ENCODE measurements at places on chromosomes 5 and 9. TPM values are rescaled to one million over a fixed set of nuclear protein-coding genes. Genes with fewer than 3 reads are reported as not detected.
A peak's percentile ranks its signal among the peaks of the same experiment; 100 is the strongest.

GRCh38 chr5:73280821-73281746, 108.1 kb downstream of the TMEM174 start:
- DNase-seq: no peak

- DNase-seq: no peak
These were observed 451.6 kb downstream of the CDH18 start for GRCh38 chr5:19536387-19536786.

GRCh38 chr5:157085930-157086329, 22.9 kb downstream of the HAVCR2 start:
- DNase-seq: no peak

- no peak for DNase-seq
These were observed 66.5 kb downstream of the MARCHF3 start for GRCh38 chr5:126963822-126964375.

DNA sequence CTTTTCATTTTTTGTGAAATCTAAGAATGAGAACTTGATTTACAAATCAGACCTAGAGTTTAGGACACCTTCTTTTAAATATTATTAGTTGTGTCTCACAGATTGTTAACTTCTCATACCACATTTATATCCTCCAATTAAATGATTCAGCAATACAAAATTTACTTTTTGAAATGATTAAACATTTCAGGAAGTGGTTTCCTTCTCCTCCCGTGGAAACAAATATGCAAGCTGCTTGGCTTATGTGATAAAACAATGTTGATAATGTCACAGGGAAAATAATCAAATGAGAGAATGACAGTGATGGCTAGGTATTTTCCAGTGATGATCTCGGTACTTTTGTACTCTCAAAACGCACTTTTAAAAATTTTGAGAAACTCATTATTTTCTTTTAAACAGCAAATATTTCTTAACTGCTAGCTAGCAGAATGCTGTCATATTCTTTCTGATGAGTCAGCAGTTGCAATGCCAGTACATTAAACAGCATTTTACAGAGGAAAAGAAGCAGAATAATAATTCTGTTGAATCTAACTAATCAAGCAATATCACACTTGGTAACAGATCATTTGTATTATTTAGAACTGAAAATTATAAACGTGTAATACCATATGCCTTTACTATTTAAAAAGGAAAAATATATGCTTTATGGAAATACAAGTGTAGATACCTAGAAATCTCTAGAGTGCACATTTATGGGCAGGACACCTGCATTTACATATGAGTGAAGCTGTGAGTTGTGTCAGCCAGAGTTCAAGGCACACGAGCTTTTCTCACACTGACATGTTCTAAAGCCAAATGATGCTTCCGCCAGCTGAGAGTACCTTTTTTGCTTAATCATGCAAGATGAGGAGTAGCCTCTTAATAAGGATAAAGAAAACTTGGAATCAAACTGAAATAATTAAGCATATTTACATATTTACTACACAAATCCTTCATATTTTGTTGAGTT, 53.6 kb upstream of the CDH18 start:
- no peak for DNase-seq

GRCh38 chr5:153905219-153905618, 133.5 kb downstream of the FAM114A2 start:
- DNase-seq: no peak

DNA sequence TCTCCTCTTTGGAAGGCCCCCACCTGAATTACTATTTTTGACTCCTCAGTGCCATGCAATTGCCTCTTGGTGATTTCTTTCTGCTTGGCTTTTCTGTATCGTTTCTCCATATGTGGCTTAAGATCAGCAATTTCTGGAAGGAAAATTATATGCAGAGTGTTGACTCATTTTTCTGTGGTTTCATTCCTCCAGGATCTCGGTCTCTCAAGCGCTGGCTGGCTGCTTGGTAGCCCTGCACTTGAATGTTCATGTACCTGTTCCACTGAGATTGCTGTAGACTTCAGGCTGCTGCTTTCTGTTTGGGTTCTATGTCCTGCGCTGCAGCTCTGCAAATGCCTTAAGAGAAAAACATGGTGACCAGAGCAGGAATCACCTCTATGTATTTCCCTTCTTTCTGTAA, 77.6 kb downstream of the INIP start:
- DNase-seq: no peak

DNA sequence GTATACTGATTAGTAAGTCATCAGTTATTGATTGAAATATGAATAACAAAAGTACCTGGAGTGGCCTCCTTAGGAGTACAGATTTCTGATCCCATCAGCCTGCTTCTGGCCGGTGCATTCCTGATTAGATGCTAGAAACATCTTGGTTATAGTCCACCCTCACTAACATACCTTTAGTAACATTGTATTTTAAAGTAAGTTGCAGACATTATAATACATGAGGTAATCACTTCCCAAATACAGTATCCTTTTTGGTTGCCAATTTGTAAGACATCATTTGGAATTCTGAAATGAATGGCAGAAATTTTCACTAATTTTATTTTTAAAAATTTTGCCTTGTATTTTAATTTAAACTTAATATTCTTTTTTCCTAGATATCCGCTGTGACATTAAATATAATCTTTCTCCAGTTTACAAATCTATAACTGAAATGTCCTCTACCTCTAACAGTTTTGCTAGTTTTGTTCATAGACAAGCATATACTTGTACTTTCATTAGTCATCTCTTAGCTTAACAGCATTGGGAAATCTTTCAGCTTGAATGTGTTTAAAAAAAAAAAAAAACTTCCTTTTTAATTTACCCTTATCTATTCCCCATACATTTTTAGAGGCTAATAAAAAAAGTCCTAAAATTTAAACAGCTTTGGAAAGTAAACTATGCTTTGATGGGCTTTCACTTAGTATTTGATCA, 178.9 kb downstream of the XRCC4 start:
- no peak for DNase-seq

DNA sequence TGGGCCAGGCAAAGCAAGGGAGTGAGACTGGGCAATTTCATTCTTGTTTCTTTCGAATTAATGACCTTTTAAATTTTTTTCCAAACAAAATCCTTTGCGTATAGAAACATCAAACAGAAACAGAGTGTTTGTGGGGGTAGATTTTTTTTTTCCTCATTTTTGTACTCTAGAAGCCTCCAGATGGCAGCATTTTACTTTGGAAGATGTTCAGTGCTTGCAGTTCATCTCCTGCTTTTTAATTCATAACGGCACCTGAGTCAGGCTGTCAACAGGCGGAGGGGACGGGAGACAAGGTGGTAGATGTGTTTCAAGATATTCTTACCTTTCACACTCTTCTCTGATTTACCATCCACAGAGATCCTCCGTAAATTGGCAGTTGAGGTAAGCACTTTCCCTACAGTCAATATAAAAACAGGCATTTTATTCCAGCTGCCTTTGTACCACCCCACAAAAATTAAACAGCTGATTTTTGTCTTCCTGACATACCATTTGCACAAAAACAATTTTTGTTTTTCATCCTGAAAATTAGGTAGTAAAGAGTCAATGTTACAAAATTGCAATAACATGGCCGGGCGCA, 99.5 kb upstream of the FBXL17 start:
- DNase-seq: no peak

DNA sequence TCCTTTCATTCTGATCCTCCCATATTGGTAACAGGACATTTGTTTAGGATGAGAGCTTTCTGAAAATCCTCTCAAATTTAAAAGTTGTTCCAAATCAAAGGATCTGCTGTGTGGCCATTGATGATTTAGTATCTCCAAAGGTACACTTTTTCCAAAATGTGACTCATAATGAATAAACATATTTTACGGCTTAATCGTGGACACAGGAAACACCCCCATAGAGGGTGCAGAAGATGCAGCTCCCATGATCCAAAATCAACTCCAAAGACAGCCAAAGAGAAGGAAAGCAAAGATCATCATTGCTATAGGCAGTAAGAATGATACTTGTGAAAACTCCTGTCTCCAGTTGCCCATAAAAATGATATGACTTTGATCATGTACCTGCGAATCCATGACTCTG, 239.7 kb downstream of the PIK3R1 start:
- DNase-seq: no peak

GRCh38 chr5:94796586-94796985, 178.1 kb downstream of the SLF1 start:
- no peak for DNase-seq

DNA sequence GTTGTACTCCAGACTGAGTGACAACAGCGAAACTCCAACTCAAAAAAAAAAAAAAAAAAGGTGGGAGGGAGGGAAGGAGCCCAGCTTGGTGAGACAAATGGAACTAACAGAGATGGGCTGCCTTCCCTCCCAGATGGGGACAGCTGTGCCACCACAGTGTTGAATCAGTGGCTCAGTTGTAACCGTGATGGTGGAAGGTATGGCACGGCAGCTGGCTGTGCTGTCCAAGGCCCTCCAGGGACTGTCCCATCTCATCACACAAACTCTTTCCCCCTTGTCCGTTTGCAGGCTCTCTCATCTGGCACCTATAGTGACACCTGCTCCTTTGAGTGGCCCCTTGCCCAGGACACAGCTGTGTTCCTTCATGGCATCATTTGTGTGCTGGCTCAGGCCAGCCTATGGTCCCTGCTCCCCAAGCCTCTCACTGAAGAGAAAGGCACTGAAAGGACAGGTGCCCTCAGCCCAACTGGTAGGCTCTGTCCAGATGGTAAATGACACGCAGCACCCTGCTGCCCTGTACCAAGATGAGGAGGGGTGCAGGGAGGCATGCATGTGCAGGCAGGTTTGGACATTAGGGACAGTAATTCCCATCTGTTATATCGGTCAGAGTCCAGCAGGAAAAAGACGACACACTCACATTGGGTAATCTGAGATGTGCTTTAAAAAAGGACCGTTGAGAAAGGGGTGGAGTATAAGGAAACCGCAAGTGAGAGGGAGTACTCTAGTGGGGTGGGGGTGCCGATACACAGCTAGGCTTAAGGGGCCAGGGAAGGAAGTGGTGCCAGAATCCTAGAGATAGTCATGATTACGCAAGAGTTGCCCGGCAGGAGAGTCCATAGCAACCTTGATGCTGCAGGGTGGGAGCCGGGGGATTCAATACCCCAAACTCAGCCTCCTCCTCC, 4.3 kb downstream of the SMIM33 start:
- DNase-seq: peak; percentile 41

GRCh38 chr5:113520429-113520828, 6.9 kb downstream of the YTHDC2 start:
- DNase-seq: peak; percentile 52

GRCh38 chr5:96503501-96504236, 70.6 kb upstream of the PCSK1 start:
- DNase-seq: no peak

- DNase-seq: no peak
These were observed 455.7 kb upstream of the MPDZ start for GRCh38 chr9:13735181-13735580.

The TAS2R1 gene
- not detected for total RNA-seq

The SCAI gene
- 13.0 TPM for total RNA-seq

The PCDHB8 gene
- not detected for total RNA-seq

The IFNA13 gene
- not detected for total RNA-seq

The BARX1 gene
- 1.9 TPM for total RNA-seq

The CCIN gene
- total RNA-seq: not detected

The GFI1B gene
- not detected for total RNA-seq

The ADRB2 gene
- not detected for total RNA-seq

The IL11RA gene
- total RNA-seq: 18.3 TPM
